Common myeloid progenitor, CD34-positive (primary cell): ENCODE measurements at places on chromosomes 2 and 18.
A peak's percentile ranks its signal among the peaks of the same experiment; 100 is the strongest.

- no peak for DNase-seq
Observed at GRCh38 chr2:30527859-30528258, 80.8 kb downstream of the LCLAT1 start.

- DNase-seq = no peak
Observed at GRCh38 chr2:227597036-227597435, 1.7 kb upstream of the SCYGR2 start.

DNA sequence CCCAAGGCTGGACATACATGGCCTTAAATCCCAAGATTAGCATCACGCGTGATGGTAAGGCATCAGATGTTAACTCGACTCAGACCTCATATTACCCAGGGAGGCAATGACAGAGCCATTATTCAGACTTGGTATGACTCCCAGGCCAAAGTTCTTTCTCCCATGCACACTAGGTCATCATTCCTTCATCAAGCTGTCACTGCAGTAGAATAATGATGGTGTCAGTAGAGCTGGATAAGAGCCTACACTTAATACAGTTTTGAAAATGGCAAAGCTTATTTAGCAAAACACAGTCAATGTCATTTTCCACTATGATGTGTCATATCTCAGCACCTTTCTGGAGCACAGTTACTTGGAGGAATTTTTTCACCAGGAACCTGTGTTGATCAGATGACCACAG lies 663.3 kb downstream of the SUCLG1 start:
- no peak for DNase-seq

DNA sequence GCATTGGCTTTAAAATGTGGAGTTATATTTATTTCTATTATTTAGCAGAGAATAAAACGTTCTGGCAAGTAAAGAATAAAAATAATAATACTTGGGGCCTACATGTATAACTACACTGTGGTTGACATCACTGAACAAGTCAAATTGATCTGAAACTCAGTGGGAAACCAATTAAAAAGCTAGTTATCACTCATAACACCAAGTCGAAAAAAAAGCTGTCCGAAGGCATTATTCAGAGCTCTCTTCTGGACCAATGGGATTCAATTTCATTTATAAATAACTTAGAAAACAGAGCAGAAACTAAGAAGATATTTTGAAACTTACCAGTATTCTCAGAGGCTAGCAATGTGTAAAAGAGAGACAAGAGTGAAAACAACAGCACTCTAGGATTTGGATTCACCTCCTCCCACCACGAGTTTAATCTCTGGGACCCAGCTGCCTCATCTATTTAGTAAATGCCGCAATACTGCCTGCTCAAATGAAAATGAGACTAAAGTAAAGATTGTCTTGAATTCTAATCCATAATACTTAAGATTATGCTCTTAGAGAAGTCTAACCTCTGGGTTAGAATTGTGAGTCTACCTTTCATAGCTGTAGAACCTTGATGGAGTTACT lies 128.4 kb downstream of the NBAS start:
- DNase-seq = peak; percentile 9

GRCh38 chr2:190815226-190815625 lies 65.4 kb upstream of the GLS start:
- no peak for DNase-seq

- no peak for DNase-seq
Observed at GRCh38 chr2:46010223-46010924, 286.8 kb upstream of the EPAS1 start.
